ENCODE measurements at places on chromosomes 3 and 15.

- DNase-seq, result no peak
These were observed 5.9 kb downstream of the USP3 start for GRCh38 chr15:63509955-63510940.

GRCh38 chr3:167837466-167837865 lies 101.9 kb downstream of the SERPINI1 start:
- DNase-seq, result no peak

DNA sequence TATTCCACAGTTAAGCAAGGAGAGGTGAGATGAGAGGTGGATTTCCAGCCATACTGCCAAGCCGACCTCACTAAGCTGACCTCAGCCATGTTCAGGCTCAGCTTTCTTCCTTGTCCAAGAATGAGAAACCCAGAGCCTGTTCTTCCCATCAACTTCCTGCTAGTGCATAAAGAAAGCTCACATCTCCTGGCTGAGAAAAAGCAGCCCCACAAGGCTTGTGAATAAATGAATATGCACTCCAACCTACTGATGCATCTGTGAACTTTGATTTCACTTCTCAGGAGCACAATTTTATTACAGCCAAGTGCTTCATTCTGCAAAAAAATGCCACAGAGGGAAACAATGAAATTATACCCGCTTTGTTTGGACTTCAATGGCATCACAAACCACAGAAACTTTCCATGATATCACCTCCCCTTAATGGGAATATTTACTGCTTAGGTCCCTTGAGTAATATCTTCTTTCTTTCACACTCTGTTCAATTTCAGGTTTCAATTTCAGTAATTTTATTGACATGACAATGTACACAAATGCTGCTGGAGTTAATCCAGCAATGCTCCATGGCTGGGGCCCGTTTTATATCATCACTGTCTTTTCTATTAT lies 437.0 kb upstream of the PPP2R3A start:
- DNase-seq, result no peak

DNA sequence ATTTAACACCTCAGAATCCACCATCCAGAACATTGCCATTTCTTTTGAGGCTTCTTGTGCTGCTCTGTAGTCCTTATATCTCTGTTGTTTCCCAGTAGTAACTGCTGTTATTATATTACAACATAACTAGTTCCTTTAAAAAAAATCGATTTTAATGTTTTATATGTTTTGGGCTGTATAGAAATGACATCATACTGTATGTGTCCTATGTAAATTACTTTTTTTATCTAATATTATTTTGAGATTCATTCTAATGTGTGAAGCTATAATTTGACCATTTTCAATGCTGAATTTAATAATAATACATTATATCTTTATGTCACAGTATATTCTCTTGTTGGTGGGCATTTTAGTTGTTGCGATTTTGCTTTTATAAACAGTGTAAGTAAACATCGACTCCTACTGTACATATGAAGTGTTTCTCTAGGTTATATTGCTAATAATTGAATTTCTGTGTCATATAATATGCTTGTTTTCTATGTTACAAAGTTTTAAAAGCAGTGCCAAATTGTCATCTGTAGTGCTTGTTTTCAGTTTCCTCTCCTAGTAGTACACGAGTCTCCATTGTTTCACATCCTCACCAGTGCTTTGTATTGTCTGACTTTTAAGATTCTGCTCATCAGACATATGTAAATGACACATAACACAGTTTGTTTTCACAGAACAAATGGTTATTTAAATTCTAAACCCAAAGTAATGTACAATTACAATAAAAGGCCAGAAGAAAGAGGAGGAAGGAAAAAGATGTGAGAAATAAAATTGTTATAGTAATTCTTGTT lies 172.0 kb upstream of the LRRFIP2 start:
- no peak for DNase-seq

GRCh38 chr3:51932471-51933370 lies 9.0 kb downstream of the RRP9 start:
- DNase-seq, result no peak

DNA sequence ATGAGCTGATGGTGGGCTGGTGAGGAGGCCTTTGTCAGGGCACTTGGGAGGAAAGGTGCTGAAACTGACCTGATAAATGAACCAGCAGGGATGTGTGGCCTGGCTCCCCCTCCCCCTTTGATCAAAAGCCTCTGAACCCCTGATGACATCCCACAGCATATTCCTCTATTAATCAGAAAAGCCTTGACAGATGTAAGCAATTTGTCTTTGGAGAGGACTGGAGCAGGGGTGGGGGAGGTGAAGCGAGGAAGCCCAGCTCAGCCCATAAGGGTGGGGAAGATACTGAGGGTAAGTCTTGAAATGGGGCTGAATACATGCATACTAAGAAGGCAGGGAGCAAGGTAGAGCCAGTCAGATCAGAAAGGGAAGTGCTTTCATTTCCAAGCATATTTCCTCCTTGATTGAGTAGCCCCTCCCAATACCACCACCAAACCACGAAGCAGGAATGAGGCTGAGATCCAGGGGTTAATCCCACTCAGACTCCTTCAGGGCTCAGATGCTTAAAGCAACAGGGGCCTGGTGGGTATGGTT lies 34.7 kb upstream of the MRPS22 start:
- no peak for DNase-seq

- DNase-seq, result no peak
These were observed 75.5 kb downstream of the SCN10A start for GRCh38 chr3:38740537-38740936.

DNA sequence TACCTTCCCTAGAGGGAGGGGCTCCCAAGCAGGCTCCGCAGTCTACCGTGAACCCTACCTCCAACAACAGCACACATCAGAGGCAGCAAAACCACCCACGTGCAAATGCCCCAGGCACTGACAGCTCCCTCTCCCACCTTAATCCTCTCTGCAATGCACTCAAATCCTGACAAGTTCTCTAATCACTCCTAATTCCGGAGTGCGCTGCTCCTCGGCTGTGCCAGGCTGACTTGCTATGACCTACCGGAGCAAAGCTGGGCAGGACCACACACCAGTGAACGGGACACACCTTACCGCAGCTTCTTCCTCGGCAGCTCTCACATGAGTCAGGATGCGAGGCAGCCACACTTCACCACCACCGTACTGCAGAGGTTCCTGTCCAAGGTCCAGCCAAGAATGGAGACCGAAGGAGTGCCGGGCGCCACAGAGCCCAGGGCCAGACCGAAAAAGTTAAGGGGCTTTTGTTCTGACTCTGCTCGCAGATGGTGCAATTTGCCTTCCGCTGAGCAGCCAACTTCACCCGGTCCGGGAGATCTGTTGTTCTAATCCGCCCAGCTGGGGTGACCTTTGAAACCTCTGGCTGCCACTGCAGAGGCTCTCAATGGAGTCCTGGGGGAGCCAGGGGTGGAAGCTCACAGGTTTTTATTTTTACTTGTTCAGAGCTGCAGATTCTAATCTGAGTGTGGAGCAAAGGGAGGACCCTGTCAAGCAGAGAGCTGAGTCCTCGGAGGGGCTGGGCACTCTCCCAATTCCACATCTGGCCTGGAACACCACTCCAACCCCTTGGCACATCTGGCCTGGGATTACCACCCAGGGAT lies 84.4 kb downstream of the MYLK start:
- DNase-seq, result no peak

GRCh38 chr3:46913644-46914043 lies 36.1 kb downstream of the PTH1R start:
- no peak for DNase-seq

DNA sequence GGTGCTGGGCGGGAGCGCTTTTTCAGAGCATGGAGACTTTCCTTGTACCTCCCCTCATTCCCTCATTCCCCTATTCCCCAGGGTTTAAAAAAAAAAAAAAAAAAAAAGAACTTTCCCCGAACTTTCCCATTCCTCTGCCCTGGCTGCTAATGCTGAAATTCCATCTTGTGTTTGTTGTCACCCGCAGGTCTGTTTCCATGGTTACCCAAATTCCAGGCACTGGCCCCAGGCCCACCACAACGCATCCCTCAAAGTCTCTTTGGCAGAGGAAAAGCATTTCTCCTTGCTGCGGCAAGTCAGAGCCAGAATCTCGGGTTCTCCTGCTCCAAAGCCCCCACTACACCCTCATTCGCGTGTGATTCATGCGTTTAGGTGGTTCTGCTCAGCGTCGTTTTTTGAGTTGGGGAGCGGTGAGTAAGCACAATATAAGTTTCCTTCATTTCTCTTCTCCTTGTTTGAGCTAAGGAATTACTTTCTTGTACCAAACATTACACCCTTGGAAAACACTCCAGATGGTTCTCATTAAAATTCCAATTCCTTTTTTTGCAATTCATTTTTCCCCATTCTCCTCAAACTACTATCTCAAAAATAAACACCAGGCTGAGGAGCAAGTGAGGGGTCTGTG lies 21.6 kb downstream of the ANAPC13 start:
- no peak for DNase-seq
